ENCODE measurements at places on chromosomes 5 and 9.

DNA sequence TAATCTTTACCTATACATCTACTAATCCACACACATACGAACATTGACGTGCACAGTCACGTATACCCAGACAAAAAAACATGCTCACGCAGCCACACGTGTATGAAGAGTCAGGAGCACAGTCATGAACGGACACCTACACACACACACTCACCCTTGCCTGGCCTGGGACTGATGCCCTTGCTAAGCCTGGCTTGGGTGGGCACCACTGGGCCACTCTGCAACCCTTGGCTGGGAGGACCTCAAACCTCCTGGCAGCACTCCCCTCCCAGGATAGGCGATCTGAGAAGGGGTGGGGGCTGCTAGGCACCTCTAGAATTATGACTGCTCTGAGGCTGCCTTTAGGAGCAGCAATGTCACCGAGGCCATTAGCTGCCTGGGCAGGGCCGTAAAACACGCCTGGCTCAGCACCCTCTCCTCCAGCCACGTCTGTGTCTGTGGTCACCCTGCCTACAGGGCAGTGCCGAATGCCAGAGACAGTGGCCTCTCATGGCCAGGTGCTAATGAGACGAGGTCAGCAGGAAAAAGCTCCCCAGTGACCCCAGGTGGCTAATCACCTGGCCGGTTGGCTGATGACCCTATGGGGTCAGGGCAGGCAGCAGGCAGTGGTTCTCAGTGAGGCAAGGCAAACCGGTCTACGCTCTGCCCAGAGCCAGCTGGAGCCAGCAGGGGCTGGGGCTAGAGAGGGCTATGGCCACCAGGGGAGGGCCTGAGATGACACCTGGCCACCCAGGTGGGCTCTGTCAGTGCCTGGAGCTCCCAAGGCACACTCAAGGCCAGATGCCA is 33.7 kb upstream of the MVB12B start:
- DNase-seq, result no peak

DNA sequence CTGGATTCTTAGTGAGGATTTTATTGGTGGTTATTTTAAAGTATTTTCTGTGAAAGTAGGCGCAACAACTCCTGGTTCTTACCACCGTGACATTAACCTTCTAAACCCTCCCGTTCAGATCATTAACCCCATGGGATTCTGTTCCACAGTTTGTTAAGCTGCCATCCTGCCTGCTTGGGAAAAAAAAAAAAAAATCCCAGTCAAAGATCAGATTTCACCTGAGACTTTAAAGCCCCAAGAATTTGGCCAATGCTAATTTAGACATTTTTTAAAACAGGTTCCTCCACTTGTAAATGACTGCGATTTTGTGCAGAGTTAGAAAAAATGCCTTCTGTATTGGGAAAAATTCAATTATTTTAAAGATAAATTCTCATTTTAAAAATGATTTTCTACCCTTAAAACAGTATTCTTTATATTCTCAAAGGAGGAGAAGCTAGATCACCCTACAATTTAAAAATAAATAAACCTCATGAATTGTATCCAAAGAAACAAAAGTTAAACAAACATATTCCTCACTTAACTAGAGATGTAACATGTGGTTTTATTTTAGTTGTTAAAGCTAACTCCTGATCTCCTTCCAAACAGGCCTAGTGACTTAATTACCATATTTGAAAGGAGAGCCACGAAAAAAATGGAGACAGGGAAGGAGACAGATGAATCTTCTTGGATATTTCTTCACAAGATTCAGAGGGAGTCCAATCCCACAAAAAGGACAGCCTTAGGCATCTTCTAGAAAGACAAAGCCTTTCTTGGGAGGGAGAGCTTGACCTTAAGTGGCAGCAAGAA is 93.1 kb upstream of the IFNK start:
- DNase-seq, result no peak

GRCh38 chr5:181233088-181233800 is 10.2 kb downstream of the TRIM41 start:
- DNase-seq, result no peak

DNA sequence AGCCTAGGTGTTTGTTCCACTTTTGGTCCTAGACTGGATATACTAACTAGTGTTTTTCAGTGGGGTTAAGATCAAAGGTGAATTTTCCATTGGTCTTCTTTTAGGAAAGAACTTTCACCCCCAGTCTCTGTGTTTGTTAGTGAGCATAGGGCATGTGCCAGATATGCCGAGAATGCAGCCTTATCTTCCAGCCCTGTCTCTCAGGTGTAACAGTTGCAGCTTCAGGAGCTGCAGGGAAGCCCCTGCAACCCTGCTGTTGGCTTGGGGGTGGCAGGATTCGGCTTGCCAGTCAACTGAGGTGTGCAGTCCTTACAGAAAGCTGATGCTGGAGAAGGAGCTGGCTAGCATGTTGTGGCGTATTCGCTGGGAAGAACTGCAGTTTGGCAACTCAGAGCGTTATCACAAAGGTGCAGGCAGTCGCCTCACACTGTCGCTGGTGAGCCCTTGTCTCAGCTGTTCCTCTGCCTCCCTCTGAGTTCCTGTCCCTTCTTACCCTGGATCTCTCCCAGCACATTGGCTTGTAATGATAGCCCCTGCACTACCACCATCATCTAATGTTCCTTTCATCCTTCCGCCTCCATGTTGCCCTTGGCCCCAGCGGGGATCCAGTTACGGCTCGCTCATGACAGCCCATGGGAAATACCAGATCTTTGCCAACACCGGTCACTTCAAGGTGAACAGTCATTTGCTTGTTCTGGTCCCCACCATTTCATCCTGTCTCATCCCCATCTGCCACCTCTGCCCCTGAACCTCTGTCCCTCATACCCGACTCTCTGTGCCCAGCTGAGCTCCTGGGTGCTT is 10.1 kb downstream of the NPR2 start:
- no peak for DNase-seq

- no peak for DNase-seq
Measured at GRCh38 chr5:161549106-161549505, 2.6 kb upstream of the GABRB2 start.

DNA sequence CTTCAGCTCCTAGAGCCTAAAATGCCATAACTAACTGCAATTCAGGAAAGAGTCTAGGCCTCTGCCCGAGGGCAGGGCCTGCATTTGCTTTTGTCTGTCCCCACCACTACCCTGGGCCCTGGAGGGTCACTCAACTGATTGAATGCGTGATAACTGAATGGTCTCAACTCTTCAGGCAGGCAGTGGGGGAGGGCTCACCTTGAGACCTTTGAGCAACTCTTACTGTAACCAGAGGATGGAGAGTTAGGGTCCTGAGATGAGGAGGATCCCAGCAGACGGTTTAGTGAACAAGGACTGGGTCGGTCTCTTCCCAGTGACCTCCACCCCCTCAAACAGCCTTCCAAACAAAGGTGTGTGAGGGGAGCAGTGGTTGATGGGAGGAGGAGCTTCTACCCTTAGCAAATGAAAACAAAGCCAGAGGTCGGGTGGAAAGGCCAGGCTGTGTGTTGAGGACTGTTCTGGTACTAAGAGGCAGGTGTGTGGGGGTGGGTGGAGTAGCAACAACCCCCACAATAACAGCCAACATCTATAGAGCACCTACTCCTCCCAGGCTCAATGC is 59.4 kb downstream of the CXXC5 start:
- DNase-seq, result no peak

DNA sequence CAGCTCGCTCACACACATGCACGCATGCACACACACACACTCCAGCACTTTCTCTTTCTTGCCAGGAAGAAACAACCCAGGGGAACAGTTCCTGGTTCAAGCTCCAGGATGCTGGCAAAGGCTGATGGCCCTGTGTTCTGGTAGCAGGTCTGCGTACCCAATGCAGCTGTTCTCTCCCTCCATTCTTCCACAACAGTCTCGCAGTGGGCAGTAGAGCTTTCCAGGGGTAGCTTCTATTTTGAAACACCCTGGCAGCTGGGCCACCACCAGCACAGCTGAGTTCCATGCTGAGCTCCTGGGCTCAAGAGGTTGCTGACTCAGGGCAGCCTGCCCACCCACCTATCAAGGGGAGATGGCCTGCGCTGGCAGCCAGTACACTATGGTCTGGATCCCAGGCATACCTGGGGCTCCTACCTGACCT is 4.7 kb downstream of the VDAC1 start:
- DNase-seq, result no peak

DNA sequence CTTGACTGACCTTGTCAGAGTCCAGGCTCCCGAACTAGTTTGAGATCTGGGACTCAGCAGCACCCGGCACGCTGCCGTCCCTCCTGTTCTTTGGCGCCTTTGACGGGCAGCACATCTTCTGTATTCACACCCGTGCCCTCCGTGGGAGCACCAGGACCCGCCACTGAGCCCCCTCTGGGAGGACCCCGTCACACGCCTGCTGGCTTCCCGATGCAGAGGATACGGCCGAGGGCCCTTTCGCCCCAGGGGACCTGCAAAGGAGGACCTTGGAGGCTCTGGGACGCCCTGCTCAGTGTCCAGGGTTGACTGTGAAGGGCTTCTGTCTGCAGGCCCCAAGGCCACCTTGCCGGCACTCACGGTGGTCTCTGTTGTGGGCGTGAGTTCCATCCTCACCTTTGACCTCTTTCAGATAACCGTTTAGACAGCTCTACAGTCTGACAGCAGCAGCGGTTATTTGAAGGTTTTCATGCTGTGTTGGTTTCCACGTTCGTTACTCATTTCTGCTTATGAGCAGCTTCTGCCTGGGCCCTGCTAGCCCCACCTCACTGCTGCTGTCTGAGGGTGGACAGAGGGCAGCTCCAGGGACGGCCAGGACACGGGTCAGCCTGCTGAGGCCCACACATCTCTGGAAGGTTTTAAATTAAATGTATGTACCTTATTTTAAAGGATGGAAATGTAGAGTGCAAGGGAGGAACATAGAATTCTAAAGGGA is 12.6 kb upstream of the EXOC3 start:
- no peak for DNase-seq

- DNase-seq, result no peak
Measured at GRCh38 chr5:30991462-30991861, 202.0 kb upstream of the CDH6 start.

DNA sequence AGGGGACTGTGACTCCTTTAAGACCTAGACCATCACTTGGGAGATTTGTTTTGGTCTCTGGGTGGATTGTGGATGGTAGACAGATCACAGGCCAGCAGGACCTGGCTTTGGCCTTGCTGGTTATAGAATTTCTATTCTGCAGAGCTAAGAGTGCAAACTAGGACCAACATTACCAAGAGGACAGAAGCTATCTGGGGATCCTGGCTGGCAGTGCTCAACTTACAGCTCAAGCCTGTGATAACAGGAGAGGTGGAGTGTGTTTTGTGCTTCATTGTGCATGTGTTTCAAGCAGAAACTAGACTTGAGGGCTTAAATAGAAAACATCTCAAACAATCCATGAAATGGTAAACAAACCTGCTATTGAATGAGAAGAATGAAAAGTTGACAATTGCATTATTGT is 106.7 kb downstream of the ZNF462 start:
- DNase-seq, result no peak

- DNase-seq, result no peak
Measured at GRCh38 chr5:36658038-36658756, 51.8 kb downstream of the SLC1A3 start.

DNA sequence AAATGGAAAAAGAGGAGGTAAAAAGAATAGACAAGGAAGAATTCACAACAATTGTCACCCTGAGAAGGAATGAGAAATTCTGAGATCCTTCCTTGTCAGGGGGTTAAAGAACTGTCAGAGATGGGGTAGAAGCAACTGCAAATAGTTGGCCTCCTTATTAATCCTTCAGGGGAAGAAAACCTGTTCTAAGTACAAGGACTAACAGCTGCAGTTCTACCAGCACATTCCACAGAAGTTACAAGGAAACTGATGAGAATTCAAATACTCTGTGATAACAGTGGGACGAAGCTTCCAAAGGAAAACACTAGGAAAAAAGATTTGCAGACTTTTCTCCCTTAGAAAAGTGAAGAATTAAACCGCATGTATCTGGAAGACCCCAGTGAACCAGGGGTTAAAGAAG is 93.7 kb downstream of the OR2K2 start:
- DNase-seq, result no peak

GRCh38 chr9:135343136-135343535 is 136.4 kb upstream of the PPP1R26 start:
- no peak for DNase-seq

DNA sequence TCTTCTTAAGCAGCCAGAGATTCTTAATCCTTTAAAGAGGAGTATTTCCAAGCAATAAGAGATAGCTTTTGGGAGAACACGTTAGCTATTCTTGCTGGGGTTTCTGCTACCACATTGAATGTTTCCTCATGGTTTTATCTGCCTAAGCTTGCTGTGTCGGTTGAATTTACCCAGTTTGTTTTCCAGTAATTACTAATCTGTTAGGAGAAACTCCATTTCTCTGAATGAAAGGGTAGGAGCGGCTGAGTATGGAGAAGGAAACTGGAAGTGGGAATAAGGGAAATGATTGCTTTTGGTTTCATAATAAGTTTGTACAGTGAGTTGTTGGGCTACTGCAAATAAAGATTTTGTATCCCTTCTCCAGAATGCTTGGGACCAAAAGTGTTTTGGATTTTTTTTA is 1.2 kb downstream of the JAK2 start:
- DNase-seq, result no peak
